ENCODE measurements at places on chromosomes 7 and 10. TPM values are rescaled to one million over a fixed set of nuclear protein-coding genes. Genes with fewer than 3 reads are reported as not detected.

DNA sequence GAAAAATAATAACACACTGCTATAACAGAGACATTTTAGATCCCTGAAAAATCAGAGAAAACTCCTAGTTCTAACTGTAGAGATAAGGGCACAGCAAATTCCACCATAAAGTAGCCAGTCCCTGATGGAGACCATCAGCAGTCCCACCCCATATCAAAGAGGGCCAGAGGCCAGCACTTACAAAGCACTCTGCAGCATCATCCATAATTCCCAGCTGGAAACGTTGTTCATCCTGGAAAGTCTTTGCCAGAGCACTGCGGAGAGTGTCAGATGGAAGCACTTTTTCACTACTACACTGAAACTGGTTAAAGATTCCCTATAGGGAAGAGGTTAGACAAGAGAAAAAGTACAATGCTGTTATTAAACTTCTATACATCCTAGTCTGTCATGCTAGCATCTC, 45.8 kb downstream of the USP54 start:
- DNase-seq: no peak

DNA sequence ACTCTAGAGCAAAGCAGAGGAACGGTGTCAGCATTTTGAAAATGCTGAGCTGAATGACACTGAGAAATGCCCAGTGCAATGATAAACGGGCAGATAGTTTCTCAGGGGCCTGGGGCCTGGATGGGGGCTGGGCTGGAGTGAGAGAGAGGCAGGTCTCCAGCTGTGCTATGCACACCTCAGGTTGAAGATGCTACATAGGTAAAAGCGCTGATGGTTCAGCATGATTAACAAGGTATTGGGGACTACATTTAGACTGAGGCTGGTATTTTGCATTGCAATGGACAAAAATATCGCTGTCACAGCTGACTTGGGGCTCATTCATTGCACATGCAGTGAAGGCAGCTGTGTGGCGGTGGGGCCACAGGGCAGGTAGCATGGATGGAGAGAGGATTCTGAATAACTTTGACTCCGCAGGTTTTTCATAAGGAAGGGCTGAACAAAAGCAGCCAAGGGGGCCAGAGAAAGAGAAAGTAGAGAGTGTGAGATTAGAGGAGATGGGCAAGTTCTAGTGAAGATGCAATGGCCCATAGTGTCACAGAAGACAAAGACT, 290.8 kb upstream of the ZNF32 start:
- DNase-seq: no peak

- no peak for DNase-seq
These were observed 97.3 kb downstream of the GRID1 start for GRCh38 chr10:86269332-86269731.

- no peak for DNase-seq
These were observed 589 bp upstream of the ZFAND4 start for GRCh38 chr10:45673074-45673648.

GRCh38 chr7:98254951-98255610, 3.0 kb upstream of the TECPR1 start:
- DNase-seq: no peak

DNA sequence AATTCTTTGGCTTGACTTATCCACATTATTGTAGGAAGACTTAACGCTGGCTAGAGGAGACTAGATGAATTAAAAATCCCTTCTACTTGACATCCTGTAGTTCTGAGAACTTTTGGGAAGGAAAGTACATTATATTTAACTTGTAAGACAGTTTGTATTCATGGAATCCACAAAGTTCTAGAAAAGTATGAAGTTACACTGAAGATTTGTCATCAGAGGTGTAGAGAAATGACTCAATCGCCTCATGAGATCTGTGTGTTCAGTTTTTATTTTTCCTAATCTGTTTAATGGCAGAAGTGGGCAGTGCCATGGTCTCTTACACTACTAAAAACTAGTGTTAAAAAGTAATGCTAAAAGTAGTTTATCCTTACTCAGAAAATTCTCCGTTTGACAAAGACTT, 89.1 kb upstream of the SMIM30 start:
- DNase-seq: no peak

GRCh38 chr10:36116731-36117130, 474.6 kb upstream of the FZD8 start:
- no peak for DNase-seq

DNA sequence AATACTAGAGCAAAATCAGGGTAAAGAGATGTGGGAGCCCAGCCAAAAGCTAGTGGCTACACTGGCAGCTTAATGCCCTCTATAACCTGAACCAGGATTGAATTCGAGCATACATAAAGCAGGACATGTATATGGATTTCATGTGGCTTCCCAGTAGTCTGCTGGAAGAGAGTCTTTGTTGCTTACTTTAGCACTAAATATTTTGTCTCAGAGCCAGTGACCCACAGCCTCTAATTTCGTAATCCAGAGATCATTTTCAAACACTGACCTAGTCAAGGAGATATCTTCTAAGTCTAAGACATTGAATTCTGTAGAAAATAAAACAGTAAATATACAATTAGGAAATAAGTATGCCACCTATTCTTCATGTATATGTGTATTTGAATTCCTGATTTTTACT, 64.2 kb upstream of the GNAI1 start:
- DNase-seq: no peak

DNA sequence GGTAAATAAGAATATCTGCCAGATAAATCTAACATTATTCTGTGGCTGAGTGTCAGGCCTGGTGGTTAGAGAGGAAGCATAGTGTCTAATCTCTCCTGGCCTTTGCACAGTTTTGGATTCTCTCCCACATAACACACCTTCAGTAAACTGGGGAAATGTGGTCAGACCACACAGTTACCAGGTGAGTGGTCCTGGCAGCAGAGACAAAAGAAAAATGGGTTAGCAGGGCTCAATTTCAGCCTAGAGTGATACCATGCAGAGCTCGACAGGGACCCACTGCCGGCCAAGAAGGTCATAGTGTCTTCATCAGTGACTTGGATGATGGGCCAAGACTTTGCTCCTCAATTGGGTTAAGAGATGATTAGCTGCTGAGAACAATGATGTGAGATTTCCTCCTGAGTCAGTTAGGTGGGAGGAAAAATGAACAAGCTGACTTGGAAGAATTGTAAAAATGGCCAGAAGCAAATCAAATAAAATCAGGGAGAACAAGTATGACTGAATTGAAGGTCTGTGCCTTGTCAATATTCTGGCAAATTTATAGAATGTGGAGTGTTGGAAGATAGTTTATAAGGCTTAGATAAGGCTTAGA, 69.2 kb upstream of the EFCAB10 start:
- no peak for DNase-seq

The MYO1G gene
- 2.7 TPM for total RNA-seq

The MKX gene
- 10.5 TPM for total RNA-seq

The EBLN1 gene
- total RNA-seq: not detected

The AGMO gene
- total RNA-seq: 0.27 TPM

The ADCY1 gene
- 17.0 TPM for total RNA-seq

The GBX1 gene
- total RNA-seq: not detected

Data from prostate gland (tissue), 2 donors.